Stimulated activated CD8-positive, alpha-beta memory T cell treated with anti-CD3 and anti-CD28 coated beads, Interleukin-7, amount 100 ng/mL, for 4 hours (primary cell): ENCODE measurements at places on chromosomes 2 and 18.
A peak's percentile ranks its signal among the peaks of the same experiment; 100 is the strongest.

- DNase-seq: no peak
Measured at GRCh38 chr18:48983793-48984437, 33.1 kb upstream of the SMAD7 start.

- no peak for DNase-seq
Measured at GRCh38 chr2:134717286-134718022, 1.3 kb downstream of the TMEM163 start.

DNA sequence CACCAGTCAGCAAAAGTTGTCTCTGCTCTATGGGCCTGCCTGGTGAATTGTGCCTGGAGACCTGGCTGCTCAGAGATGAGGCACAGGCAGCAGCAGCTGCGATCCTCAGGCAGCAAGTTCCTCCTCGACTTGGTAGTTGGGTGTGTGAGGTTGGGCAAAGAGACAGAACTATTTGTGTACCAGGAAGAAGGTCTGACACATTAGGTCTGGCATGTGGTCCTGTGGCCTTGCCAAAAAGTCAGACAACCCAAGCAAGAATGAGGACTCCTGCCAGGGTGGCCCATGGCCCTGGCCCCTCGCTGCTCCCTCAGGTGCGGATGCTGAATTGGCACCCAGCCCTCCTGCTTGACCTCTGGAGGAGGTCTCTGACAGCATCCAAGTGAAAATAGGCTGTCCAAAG, 192.7 kb downstream of the DYSF start:
- DNase-seq: no peak

DNA sequence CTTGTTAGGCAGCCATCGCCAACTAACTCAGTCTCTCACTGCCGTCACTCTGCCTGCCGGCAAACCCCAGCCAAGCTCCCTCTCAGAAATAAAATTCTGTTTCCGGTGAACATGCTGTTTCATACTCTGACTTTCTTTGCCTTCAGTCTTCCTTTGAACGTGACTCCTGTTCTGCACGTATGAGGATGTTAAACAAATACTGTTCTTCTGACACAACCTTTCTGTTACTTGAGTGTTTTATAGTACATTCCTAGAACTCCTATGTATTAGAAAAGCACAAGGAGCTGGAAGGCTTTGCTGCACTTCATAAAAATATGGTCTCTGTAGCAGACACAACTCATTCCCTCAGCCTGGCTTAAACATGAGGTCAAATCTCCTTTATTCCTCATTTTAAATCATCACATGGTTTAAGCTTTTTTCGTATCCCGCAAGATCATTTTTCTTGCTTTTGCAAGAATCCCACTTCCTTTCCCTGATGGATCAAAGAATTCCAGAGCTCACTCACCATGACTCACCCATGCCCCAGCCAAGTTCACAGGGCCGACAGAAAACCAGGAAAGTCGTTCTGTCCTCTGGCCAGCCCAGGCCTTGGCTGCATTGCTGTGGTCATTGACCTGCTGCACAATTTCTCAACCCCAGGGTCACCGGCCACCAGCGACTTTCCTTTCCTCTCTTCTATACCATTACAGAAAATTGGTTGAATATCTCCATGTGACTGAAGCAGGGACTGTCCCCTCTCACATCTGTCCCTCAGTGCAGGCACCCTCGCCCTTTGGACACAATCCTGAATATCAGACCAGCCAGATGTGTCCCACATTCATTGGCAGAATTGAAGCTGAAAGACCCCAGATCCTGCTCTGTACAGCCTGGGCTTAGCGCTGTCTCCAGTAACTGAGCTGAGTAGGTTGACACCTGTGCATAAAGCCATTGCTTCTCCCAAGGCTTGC, 183.1 kb upstream of the ARL4C start:
- DNase-seq: no peak

- DNase-seq: no peak
Measured at GRCh38 chr2:68835621-68836020, 35.6 kb downstream of the BMP10 start.

- DNase-seq: no peak
Measured at GRCh38 chr2:65314801-65315441, 87.3 kb downstream of the ACTR2 start.

DNA sequence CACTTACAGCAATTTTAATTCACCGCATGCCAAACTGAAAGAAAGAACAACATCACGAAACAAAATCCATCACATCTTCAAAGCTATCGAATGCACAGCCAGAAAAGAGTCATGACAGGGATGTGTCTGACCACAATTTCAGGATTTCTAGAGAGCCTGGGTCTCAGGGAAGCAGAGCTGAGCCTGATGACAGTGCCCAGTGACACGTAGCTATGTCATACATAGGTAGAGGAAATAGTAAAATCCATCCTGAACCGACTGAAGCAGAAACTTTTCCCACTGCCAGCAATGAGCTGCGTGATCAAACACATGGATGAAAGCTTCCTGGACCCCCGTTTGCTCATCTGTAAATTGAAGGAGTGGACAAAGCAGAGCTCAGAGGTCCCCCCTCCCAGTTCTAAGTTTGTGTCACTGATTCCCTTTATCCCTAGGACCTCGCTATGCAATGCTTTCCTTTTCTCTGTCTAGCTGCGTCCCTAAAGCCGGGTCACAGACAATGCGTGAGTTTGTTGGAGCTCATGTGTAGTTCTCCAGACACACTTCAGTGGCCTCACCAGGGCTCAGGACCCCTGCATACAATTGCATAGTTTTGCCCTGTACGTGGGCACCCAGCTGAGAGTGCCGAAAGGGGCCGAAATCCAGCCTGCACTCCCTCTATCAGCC, 37.6 kb downstream of the CCBE1 start:
- no peak for DNase-seq

- no peak for DNase-seq
Measured at GRCh38 chr2:152243761-152244640, 68.4 kb upstream of the STAM2 start.

DNA sequence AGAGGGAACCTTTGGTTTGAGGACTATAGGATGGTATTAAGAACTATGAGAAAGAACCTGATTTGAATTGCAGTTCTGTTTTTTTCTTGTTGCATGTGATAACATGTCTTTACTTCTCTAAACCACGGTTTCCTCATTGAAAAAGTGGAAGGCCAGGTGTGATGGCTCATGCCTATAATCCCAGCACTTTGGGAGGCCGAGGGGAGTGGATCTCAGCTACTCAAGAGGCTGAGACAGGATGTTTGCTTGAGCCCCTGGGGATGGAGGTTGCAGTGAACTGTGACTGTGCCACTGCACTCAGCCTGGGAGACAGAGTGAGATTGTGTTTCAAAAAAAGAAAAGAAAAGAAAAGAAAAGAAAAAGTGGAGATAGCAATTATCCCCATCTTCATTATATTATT, 32.3 kb downstream of the SCN9A start:
- DNase-seq: no peak

- peak; percentile 70 for DNase-seq
Measured at GRCh38 chr2:106159866-106160785, 34.0 kb downstream of the UXS1 start.

- DNase-seq: no peak
Measured at GRCh38 chr2:131027566-131028528, 65.4 kb downstream of the FAM168B start.

GRCh38 chr2:85061896-85062295, 71.3 kb upstream of the TCF7L1 start:
- no peak for DNase-seq

GRCh38 chr18:24170360-24170759, 31.5 kb downstream of the CABYR start:
- DNase-seq: no peak

GRCh38 chr2:224562831-224563230, 22.3 kb downstream of the CUL3 start:
- no peak for DNase-seq

- no peak for DNase-seq
Measured at GRCh38 chr2:164714471-164714870, 93.2 kb upstream of the GRB14 start.
